ENCODE measurements at places on chromosomes 5 and 9. TPM values are rescaled to one million over a fixed set of nuclear protein-coding genes. Genes with fewer than 3 reads are reported as not detected.

AIF1L gene
- total RNA-seq, result 27.0 TPM

PDCD1LG2 gene
- 0.46 TPM for total RNA-seq

ARL14EPL gene
- total RNA-seq, result not detected

DNA sequence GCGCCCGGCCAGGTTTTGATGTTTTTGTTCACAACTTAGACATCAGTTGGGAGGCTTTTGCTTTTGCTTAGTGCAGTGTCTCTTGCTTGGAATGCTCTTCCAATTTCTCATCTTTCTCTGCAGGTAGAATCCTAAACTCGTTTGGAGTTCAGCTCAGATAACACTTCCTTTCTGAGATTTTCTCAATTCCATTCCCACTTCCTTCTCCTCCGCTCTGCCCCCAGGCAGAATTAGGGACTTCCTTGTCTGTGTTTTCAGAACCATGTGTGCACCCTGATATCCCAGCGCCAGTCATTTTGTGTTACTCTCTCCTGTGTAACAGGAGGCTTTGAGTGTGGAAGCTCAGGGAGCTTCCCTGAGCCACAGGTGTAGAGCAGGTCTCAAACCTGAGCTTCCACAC, 171.0 kb downstream of the INSYN2B start:
- no peak for DNase-seq

All from PC-3 (cell line).